GOT3 (cell line): ENCODE measurements at places on chromosomes 4 and X.

GRCh38 chr4:80420638-80421037, 85.1 kb downstream of the CFAP299 start:
- no peak for DNase-seq

GRCh38 chrX:150599226-150599625, 30.8 kb downstream of the MTM1 start:
- DNase-seq: no peak

DNA sequence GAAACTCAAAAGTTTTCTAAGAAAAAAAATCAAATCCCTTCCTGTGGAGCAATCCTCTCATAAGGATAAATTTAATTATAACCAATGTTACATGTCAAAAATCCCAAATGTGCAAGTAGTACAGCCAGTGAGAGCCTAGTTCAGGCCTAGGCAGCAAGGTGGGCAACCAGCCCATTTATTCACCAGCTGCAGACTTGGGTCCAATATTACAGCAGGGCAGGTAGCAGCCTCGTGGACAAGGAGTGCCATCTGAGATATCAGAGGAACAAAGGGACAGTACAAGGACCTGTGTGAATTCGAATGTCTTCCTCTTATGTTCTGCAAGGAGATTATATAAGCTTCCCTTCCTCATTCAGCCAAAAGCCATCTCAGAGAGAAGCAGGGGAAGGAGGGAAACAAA, 6.6 kb downstream of the HELQ start:
- no peak for DNase-seq

DNA sequence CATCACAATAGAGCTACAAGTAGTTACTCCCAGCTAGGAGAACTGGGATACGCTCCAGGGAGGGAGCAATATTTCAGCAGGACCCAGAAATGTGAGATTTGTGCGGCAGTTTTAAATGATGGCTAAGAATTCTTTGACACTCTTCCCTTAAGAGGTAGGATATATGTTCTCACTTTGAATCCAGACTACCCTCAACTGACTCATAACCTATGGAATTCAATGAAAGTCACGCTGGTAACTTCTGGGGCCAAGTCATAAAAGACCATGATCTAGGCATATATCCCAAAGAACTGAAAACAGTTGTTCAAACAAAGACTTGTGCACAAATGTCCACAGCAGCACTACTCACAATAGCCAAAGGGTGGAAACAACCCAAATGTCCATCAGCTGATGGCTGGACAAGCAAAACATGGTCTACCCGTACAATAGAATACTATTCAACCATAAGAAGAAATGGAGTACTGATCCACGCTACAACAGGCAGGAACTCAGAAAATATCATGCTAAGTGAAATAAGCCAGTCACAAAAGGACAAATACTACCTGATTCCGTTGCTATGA, 10.5 kb downstream of the CD99L2 start:
- no peak for DNase-seq

DNA sequence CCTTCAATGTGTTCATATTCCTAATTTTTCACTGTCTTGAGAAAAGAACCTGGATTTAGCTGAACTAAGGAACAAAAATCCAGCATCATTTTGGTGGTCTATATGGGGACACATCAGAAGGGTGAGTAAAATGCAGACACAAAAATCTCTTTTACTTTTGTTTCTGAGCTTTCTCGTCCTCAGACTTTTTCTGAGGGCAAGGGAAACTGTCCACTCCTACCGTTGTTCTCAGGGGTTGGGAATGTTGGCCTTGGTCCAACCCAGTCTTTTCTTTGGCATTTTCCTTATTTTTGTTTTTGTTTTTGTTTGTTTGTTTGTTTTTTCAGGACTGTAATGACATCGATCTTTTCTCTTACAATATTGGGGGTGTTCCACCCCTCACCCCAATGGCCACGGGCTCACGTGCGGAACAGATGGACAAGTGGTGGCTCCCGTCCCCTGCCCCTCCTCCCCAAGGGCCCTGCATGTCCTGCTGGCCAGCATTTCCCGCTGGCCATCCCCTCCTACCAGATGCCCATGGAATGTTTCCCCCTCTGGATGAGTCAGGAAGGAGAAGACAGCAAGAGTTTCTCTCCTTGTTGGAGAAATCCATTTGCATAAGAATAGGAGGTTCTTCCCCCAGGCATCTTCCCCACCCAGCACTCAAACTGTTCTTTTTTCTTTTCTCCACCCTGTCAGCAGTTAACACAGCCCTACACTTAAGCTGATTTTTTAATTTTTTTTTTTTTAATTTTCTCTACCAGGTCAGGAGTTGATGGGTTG, 305.4 kb upstream of the NDST4 start:
- no peak for DNase-seq

DNA sequence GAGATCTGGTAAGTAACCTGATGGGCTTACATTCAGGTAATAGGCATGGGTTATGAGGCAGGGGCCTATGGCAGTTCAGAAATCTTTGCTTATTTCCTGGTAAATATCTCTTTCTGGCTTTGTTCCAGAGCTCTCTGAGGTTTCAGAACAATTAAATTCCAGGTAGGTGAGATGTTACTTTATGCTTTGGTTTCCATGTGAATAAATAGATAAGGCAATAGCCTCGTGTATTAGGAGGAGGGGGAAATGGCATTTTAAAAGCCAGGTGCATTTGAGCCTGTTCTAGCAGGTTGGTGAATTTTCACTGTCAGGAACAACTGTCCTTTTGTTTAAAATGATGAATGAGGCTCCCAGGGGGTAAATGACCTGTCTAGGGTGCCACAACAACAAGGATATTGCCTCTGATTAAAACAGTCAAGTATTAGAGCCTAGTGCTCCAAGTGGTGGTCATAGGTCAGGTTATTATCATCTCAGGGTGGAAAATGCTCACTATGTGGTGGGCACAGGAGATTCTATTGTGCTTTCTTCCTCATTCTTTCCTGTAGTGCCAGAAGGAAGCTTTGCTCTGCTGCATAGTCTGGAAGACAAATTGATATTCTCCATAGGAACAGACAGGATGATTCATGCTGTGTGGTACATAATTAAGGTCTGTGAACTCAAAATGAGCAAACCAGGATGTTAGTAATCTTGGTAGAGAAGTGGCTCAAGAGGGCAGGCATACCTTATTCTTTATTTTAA, 296.2 kb downstream of the INPP4B start:
- no peak for DNase-seq

GRCh38 chrX:69988955-69989394, 60.8 kb downstream of the AWAT2 start:
- DNase-seq: no peak

DNA sequence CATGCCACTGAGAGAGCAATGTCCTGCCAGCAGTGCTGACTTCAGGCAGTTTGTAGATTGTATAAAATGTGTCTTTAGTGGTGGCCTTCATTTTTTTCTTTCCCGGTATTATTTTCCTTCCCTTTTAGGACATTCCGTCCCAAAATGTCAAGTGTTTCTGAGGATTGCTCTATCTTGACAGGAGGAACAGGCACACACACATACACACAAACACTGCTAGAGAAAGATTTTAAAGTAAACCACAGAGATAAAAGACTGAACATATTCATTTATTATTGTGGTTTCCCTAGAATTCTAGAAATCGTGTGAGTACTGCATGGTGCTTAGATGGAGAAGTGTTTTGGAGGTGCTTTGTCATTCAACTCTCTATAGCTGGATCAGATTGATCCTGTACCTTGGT, 111.9 kb downstream of the GABRB1 start:
- DNase-seq: no peak

- DNase-seq: no peak
These were observed 36.8 kb downstream of the NSD2 start for GRCh38 chr4:1907848-1908525.

DNA sequence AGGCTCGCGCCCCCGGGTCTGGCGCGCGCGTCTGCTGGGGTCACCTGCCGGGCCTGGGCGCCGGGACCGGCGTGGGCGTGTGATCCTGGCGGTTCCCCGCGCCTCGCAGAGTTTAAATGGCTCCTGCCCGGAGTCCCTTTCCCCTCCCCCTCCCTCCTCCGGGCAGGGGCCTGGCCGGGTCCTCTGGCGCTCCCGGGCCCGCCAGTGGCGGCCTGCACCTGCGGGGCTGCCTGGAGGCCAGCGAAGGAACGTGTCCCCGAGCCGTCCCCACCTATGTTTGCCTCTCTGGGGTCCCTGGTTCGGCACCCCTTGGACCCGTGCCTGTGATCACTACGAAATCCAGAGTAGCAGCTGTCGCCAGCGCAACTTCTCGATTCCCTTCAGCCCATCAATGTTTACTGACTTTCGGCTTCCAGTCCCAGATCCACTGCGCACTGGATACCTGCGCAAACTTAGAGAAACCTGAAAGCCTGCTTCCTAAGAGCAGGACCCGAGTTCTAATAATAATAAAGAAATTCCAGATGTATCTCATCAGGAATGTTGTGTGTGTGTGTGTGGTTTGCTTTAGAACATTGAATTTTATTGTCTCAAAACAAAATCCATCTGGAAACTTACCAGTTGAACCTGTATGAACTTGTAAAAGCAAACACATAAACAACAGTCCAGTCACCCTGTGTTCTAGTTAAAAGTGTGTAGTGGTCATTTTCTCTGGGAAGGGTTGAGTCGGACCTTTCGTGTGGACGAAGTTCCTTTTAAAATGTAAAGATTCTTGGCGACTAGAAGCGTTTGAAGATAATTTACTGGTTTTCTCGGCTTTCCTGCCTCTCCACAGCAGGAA, 788 bp downstream of the SHROOM2 start:
- no peak for DNase-seq

DNA sequence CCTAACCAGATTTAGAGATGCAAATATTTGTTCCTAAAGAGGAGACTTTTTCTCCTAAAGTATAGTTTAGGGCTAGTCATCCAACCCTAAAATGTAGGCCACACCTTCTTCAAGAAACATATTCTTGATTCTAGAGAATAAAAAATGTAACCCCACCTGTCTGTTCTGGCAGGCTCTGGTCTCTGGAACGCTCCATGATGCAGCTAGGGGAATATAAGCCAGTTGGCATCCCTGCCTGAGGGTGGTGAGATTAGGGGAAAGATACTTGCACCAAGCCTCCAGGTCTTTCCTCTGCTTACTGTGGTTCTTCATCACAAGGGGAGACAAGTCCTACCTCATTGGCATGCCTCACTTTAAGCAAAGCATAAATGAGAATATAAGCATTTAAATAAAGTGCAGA, 21.2 kb upstream of the TBC1D9 start:
- DNase-seq: no peak

DNA sequence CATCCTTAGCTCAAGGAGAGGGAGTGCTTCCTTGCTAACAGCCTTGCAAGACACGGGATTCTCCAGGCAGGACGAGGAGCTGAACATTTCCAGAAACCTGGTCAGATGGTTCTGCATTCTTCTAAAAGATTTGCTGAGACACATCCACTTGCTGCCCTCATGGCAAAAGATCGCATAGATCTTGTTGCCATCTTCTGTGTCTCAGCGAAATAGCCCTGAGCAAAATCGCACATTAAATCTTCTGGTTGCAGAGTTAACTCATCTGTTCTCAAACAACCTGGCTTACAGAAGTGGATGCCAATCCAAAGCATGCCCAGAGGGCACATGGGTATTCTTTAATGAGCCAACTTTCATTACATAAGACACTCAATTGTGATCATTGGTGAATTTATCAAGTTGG, 167.5 kb downstream of the PRKX start:
- DNase-seq: no peak

DNA sequence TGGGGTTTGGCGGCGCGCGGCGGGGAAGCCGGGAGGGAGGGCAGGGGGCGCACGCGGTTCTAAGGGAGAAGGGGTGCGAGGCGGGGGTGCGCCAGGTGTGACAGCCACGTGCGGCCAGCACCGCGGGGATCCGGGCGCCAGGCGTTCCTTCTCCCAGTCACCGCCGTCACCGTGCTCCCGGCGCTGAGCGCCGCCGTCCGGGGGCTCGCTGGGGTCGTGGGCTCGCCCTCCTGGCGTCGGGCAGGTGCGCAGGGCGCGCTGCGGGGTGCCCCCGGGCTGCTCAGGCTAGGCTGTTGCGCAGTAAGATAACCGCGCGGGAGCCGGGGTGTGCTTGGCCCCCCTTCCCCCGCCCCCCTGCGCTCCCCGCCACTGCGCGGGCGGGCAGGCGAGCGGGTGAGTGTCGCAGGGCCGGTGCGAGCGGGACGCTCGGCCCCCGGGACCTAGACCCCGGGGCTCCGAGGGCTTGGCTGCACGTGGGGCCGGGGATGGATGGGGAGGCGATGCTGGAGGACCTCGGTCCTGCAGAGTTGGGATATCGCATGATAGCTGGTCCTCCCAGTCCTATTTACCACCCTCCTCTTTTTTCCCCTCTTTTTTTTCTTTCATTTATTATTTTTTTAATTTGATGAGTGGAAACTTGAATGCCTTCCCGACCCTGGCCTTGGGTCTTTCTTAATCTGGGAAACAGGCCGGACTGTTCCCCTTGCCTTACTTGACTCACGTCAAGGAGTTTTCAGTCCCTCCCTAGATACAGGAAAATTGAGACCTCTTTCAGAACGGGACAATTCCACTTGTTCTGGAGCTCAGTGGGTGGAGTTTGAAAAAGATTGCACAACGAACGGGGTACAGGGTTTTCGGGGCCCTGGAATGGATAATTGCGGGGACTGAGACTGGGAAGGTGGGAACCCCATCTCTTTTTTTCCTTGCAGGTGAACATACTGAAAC, 797 bp downstream of the TXLNG start:
- DNase-seq: peak; percentile 16
